CMK (cell line): ENCODE measurements at places on chromosomes 7 and 10.

DNA sequence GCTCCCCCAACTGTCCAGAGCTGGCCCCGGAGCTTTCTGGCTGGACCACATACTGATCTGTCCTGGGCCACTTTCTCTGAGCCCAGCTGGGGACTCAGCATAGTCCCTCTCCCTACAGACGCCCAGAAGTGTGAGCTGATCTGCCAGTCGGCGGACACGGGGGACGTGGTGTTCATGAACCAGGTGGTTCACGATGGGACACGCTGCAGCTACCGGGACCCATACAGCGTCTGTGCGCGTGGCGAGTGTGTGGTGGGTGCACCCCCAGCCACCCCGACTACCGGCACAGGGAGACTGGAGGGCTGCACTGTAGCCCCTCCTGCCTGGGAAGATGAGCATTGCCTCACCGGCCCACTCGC, 41.8 kb downstream of the TBATA start:
- no peak for DNase-seq

DNA sequence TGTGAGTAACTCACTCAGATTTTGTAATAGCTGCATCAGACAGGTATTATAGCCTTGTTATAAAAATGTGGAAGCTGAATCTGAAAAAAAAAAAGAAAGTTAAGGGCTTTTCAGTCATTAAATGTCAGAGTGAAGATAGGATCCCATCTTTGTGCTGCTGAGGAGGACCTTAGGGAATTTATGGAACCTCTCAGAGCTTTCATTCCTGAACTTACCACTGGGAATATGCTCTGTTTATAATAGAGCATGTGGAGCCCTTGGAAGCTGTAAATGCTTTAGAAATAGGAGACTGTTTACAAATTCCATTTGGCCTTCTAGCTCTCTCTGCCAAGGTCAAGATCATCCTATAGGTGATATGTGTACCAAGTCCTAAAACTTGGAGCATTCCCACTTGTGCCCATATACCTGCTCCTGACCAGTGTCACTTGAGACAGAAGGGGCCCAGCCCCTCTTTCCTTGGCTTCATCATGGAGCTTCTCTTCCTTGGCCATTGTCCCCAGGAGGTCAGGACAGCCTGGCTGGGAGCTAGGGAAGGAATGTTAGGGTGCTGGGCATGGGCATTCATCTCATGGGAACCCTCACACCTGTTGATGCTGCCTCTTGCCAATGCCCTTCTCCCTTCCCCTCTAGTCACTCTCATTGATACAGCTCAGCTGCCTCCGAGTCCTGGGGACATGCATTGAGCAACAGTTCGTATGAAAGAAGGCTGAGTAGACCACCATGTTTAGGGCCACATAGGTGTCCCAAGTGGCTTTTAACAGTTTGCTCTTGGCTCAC, 105.3 kb downstream of the LRRC18 start:
- no peak for DNase-seq

DNA sequence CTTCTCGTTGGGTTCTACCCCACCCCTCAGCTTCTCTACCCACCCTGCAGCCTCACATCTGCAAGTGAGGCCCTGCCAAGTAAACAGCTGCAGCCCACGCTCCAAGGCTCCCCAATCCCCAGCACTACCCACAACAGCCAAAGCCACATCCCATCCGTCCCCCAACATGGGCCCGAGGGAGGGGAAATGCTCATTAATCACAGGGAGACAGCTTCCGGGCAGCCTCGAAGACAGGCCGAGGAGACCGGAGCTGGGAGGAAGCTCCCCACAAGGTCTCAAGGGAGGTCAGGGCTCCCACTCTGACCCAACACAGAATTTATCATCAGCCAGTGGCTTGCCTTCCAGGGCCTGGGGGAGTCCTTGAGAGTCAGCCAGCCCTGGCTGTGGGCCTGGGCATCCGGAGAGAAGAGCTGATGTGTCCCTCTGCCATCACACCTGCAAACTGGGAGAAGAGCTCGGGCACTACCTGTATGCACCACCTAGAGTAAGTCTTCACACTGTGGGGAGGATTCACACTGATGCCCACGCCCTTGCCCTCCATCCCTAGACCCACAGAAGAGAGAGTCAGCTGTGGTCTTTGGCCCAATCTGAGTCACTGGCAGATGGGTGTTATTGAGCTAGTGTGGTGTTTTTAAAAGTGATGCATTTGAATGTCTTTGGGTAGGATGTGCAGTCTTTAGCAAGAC, 115.5 kb upstream of the ZMIZ1 start:
- peak; percentile 92 for DNase-seq

DNA sequence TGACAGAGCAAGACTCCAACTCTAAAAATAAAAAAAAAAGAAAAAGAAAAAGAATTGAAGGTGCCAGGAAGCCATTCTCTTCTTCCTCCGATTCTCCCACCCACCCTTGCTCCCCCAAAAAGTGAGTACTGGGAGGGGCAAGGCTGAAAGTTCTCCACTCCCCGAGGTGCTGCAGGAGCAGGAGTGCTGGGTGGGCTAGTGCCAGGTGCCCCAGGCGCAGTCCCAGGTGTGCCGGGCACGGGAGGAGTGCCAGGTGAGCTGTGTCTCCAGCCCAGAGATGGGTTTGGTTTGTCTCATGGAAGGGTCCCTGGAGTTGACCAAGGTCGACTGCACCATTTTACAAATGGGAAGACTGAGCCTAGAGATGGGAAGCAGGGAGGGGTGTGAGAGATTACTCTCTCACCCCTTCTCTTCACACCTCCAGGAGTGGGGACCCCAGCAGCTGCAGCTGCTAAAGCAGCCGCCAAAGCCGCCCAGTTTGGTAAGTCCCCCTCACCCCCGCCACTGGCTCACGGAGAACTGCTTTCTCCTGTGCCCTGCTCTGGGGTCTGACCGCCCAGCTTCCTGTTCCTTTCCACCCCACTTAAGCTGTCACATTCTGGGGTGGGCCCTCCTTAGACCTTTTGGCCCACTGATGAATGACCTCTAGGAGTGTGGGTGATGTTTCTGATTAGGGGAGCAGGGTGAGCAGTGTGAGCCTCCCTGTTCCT, 26.2 kb upstream of the LIMK1 start:
- no peak for DNase-seq

GRCh38 chr10:71816421-71816851, 34.6 kb downstream of the PSAP start:
- DNase-seq, result no peak

DNA sequence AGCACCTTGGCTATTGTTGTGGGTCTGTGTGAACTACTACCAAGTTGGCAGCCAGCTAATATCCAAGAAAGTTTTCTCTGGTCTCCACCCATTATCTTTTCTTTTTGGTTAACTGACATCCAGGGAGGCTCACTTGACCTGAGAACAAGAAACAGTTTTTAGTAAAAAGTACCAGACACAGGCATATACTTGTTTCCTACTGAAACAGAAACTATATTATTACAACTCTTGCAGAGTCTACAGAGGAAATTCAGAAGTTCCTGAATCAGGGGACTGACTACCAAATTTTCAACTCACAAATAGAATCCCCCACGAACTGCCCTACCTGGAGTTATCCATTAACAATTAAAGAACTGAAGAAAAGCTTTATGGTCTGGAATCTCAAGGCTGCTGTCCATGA, 168.9 kb downstream of the KCND2 start:
- no peak for DNase-seq

GRCh38 chr10:133420028-133420427, 4.4 kb downstream of the SPRN start:
- no peak for DNase-seq

- DNase-seq, result no peak
Observed at GRCh38 chr7:132854238-132854637, 227.7 kb downstream of the CHCHD3 start.

- no peak for DNase-seq
Observed at GRCh38 chr10:64518456-64518855, 997.3 kb downstream of the REEP3 start.
